Stimulated activated CD4-positive, alpha-beta T cell treated with anti-CD3 and anti-CD28 coated beads, Interleukin-15, amount 100 ng/mL, for 48 hours (primary cell): ENCODE measurements at places on chromosomes 16 and 17.

GRCh38 chr17:54536306-54536705, 364.3 kb upstream of the TOM1L1 start:
- no peak for DNase-seq

GRCh38 chr17:81049973-81050551, 15.1 kb downstream of the BAIAP2 start:
- no peak for DNase-seq

DNA sequence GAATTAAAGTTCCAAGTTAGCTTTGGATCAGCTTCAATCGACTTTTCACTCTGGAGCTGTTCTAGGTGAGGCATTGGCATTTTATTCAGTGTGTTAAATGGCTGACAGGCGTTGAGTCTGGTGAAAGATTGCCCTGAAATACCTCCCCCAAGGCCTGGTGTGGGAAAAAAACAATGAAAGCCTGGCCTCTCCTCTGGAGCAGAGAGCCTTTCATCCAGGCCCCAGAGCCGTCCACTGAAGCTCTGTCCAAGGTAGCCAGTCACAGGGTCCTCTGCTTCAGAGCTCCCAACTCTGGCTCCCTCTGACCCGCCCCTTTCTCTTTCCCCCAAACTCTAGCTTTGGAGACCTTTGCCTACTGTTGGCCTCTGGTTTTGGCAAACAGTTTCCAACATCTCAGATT, 123.6 kb upstream of the CRHR1 start:
- no peak for DNase-seq

DNA sequence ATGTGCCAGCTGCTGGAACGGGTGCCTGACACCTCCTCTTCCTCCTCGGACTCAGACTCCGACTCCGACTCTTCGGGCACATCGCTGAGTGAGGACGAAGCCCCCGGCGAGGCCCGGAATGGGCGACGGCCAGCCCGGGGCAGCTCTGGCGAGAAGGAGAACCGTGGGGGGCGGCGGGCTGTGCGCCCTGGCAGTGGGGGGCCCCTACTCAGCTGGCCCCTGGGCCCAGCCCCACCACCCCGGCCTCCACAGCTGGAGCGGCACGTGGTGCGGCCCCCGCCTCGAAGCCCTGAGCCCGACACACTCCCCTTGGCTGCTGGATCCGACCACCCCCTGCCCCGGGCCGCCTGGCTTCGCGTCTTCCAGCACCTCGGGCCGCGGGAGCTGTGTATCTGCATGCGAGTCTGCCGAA, 6.8 kb downstream of the FBXL19 start:
- DNase-seq = no peak

- no peak for DNase-seq
Measured at GRCh38 chr17:73566905-73567782, 77.1 kb downstream of the SDK2 start.

DNA sequence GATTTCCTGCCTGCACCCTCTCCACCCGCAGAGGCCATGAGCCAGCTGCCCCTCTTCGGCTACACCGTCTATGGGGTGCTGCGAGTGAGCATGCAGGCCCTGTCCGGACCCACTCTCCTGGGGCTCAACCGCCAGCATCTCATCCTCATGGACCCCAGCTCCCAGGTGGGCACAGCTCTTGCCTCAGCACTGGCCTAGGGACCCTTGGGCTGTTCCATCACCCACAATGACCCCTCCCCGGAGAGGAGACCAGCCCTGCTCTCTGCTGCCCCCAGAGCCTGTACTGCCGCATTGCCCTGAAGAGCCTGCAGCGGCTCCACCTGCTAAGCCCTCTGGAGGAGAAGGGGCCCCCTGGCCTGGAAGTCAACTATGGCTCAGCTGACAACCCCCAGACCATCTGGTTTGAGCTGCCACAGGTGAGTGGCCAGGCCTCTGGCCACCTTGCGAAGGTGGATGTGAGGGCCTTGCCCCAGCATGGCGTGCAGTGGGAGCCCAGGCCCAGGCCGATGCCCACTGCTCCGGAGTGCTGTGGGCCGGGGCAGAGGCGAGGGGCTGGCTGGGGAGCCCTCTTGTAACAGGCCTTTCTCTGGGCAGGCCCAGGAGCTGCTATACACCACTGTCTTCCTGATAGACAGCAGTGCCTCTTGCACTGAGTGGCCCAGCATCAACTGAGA, 7.3 kb upstream of the SMIM5 start:
- DNase-seq = no peak

DNA sequence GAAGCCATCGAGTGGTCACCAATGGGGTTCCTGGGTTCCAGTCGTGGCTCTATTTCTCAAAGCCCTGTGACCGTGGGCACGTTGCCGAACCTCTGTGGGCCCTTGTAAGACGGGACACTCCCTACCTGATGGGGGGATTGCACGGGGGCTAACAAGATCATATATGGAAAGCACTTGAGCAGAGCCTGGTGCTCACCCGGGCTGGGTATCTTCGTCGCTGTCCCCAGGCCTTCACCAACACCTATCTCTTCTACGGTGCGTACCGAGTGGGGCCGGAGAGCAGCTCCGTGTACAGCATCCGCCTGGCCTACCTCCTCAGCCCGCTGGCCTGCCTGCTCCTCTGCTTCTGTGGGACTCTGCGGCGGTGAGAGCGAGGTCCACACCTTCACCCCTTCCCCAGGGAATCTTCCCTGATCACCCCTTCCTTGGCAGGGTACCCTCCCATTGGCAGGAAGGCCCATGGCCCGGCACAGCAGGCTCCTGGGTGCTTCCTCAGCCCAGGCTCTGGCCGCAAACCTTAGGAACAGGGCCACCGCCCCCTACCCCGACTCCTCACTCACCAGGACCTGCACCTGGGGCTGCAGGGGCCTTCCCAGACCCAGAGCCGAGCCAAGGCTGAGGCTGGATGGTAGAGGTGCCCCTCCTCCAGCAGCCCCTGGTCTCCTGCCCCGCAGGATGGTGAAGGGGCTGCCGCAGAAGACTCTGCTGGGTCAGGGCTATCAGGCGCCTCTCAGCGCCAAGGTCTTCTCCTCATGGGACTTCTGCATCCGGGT, 2.8 kb downstream of the TMC8 start:
- no peak for DNase-seq

DNA sequence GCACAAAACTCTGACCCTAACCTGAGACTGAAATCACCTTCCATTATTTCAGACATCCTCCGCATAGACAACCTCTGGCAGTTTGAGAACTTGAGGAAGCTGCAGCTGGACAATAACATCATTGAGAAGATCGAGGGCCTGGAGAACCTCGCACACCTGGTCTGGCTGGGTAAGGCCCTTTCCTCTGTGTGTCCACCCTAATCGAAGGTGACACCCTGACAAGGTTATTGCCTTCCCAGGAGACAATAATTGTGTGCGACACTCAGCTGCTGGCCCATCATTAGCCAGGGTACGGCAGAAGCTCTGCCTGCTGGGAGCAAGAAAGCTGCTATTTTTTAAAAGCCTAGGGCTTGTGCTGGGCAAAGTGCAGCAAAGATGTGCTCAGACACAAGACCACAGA, 11.1 kb downstream of the DRC3 start:
- no peak for DNase-seq

DNA sequence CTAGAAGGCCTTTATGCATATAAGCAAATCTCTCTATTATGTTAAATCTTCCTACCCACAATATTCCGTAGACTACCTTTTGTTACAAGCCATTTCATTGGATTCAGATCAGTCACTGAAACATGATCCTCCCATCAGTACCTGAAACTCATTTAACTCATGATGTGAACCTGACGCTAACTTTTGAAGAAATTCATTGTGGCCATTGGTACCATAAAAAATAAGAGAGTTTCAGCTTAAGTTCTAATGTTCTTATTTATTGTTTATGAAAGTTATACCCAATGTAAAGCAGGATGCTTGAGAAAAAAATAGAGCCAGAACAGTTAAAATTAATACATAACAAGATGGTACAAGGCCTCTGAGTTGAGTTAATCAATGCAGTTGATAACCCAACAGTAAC, 439.6 kb downstream of the KCNJ2 start:
- DNase-seq = no peak

- DNase-seq = no peak
Measured at GRCh38 chr17:35668802-35669201, 62.6 kb upstream of the RASL10B start.

DNA sequence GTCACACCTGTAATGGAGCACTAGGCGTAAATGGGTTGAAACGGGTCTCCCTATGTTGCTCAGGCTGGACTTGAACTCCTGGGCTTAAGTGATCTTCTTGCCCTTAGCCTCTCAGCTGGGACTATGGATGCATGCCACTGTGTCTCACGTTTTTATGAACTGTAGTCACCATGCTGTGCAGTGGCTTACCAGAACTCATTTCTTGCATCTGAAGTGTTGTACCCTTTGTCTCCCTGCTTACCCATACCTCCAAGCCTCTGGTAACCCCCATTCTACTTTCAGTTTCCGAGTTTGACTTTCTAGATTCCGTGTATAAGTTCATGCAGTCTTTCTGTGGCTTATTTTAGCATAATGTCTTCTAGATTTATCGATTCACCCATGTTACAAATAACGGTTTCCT, 7.7 kb downstream of the PYCARD start:
- DNase-seq = no peak

- DNase-seq = no peak
Measured at GRCh38 chr17:13698832-13699231, 97.1 kb upstream of the HS3ST3A1 start.

GRCh38 chr16:81477697-81478693, 33.4 kb downstream of the CMIP start:
- DNase-seq = no peak

- no peak for DNase-seq
Measured at GRCh38 chr17:50686494-50687199, 21.1 kb downstream of the ANKRD40 start.

GRCh38 chr16:70804153-70804733, 3.3 kb upstream of the VAC14 start:
- no peak for DNase-seq

- no peak for DNase-seq
Measured at GRCh38 chr17:63041251-63041650, 75.2 kb downstream of the TANC2 start.

- no peak for DNase-seq
Measured at GRCh38 chr16:1124795-1125194, 28.1 kb upstream of the CACNA1H start.

DNA sequence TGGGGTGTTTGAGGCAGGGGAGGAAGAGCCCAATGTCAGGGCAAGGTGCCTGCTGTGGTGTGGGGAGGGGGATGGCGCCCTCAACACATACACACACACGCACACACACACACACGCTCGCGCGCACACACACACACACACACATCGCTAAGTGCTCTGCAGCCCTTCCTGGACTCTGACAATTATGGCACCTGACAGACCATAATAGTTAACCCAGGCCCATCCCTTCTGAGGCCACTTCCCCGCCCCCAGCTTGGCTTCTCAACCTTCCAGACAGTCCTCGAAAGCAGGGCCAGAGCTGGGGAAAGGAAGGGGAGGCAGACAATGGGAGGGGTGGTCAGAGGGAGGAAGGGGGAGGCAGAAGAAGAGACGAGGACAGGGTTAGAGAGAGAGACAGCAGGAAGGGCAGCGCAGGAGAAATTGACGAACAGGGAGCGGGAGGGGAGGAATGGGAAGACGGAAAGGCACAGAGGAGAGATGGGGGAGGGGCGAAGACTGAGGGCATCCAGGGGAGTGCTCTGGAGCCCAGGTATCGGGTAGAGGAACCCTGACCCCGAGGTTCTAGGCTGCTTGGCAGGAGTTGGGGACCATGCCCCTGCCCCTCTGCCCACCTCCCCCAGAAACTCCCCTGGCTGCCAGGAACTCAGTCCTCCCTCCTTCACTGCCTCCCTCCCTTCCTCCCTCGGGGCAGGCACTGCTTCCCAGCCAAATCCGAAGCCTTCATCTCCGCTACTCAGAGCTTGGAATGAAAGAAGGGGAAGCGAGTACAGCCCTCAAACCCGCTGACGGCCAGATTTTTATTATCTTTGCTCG, 4.0 kb downstream of the SRCIN1 start:
- no peak for DNase-seq

DNA sequence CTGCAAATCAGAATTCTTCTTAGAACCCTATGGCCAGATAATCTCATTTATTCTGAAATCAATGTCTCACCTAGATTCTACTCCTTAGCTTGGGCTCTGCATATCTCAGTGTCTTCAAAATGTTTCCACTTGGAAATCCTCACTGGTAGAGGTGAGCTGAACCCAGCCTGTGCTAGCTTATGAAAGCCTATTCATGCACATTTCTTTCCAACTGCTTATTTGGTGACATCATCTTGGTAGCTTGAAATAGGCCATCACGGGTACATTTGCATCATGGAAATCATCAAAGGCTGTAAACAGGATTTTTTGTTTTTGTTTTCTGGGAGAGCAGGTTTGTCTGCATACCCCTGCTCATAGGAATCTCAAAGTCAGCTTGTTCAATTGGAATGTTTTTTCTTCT, 130.8 kb downstream of the KCNJ18 start:
- DNase-seq = no peak

- DNase-seq = peak; percentile 22
Measured at GRCh38 chr17:3845291-3845620, 790 bp downstream of the NCBP3 start.

DNA sequence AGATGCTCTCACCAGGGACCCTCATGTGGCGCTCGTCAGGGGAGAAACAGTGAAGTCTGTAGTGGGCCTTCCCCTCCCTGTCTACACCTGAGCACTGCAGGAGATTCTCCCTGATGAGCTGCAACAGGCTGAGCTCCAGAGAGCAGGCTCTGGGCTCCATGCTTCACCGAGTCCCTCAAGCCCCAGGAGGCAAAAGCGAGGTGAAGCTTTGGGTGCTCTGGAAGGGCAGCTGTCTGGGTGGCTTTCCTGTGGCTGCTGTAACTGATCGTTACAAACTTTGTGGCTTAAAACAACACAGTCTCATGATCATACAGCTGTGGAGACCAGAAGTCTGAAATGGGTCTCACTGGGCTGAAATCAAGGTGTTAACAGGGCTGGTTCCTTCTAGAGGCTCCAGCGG, 12.1 kb upstream of the CD300LD start:
- no peak for DNase-seq

- DNase-seq = no peak
Measured at GRCh38 chr16:23181506-23181905, 1.0 kb upstream of the SCNN1G start.

DNA sequence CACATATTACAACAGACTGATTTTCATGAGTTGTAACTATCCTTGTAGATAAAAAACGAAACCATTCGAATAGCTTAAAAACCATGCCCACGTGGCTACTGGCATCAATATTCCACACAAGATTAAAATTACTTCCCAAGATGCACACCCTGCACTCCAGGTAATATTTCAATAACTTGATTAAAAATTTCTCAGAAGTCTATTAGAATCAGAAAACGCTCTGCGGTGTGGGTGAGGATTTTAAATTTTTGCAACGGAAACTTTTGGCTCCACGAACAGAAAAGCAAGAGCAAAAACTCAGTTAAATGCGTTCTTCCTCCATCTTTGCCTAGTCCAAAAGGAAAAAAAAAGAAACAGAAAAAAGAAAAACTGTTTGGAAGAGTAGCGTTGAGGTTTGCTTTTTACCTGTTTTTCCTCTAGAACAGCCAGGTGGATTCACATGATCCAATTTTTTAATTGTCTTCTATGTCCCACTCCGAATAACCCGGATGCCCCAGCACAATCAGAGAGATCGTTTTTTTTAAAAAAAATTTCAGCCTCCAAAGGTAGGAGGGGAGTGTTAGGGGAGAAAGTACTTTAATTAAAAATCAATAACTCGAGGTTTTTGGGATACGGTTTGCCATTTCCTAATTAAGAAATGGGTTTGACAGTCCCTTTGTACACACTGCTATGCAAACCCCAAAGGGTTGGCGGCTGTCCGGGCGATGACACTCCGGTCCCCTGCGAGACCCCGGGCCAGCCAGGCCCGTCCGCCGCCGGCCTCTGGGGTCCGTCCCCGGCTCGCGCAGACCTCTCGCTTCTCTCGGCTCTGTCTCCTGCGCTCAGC, 708 bp upstream of the NFAT5 start:
- DNase-seq = no peak
